ENCODE measurements at places on chromosomes 7 and 10. TPM values are rescaled to one million over a fixed set of nuclear protein-coding genes. Genes with fewer than 3 reads are reported as not detected.

PTPN12 gene
- polyA plus RNA-seq: 97.4 TPM

NUTM2A gene
- 4.5 TPM for polyA plus RNA-seq

GPAM gene
- polyA plus RNA-seq: 16.5 TPM

KIN gene
- 23.7 TPM for polyA plus RNA-seq

FBXL13 gene
- 1.8 TPM for polyA plus RNA-seq

GARS1 gene
- 102 TPM for polyA plus RNA-seq

ASB13 gene
- polyA plus RNA-seq: 31.0 TPM

FAM25G gene
- not detected for polyA plus RNA-seq

DPP6 gene
- 49.0 TPM for polyA plus RNA-seq
